ENCODE measurements at places on chromosomes 1 and 21. TPM values are rescaled to one million over a fixed set of nuclear protein-coding genes. Genes with fewer than 3 reads are reported as not detected.

The PODN gene
- not detected for total RNA-seq

The MYOC gene
- not detected for total RNA-seq

The HSPG2 gene
- total RNA-seq, result 42.0 TPM

The ROR1 gene
- total RNA-seq, result 3.6 TPM

The IL22RA1 gene
- 0.34 TPM for total RNA-seq

The ADORA3 gene
- total RNA-seq, result not detected

The CD1B gene
- total RNA-seq, result not detected

The DEPDC1 gene
- total RNA-seq, result 20.3 TPM

The PARS2 gene
- total RNA-seq, result 3.8 TPM

The FAM151A gene
- total RNA-seq, result not detected

The ABCA4 gene
- total RNA-seq, result not detected

The AK5 gene
- total RNA-seq, result 4.6 TPM

The RBP7 gene
- total RNA-seq, result not detected

The OR10Z1 gene
- not detected for total RNA-seq

Data from A375 (cell line).